Esophagus squamous epithelium (tissue), 5 donors: ENCODE measurements at places on chromosomes 5 and 9. TPM values are rescaled to one million over a fixed set of nuclear protein-coding genes. Genes with fewer than 3 reads are reported as not detected.

The MCC gene
- 41.6 TPM for total RNA-seq

The SLC6A18 gene
- not detected for total RNA-seq

The SHISAL2B gene
- not detected for total RNA-seq

The FOXD4L4 gene
- total RNA-seq = 1.1 TPM

The FYB1 gene
- 14.1 TPM for total RNA-seq

The CCDC112 gene
- 7.2 TPM for total RNA-seq

The PCDHGC5 gene
- total RNA-seq = 1.3 TPM

The AQP7 gene
- 0.15 TPM for total RNA-seq

The GAS1 gene
- 21.9 TPM for total RNA-seq

The ELAVL2 gene
- 0.29 TPM for total RNA-seq

The TEX48 gene
- total RNA-seq = not detected

The SLC25A46 gene
- total RNA-seq = 56.0 TPM

The CAMSAP1 gene
- 31.2 TPM for total RNA-seq

DNA sequence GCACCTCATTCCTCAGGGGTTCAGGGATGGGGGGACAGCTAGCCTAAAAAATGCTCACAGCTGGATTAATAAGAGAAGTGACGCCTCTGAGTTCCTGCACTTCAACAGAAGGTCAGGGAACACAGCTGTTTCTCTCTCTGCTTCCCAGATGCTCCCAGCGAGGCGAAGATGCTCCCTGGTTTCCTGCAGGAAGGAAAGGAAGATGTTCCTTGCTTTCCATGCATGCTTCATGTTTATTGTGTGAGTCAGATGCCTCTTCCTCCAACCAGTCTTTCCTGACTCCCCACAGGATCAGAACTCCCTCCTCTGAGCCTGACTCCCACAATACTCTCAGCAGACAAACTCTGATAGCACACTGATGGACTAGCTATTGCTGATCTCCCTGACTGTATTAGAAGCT lies 71.9 kb downstream of the MFAP3 start:
- DNase-seq = no peak

DNA sequence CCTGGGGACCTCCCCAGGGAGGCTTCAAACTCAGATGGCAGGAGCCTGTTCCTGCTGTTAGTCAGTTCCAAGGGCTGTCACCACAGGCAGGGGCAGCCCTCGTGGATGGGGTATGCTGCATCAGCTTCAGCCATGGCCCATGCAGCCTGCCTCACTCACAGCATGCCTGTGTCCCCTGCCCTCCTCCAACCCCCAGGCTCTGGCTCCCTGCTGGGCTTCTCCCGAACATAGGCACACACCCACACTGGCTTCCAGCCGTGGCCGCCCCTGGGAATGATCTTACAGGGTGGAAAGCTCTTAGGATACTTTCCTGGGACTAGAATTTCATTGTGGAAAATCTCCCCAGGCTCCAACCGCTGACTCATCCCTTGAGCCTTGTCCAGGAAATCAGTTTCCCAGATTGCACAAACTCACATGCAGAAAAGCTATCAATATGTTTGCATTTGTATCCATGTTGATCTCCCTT lies 163.8 kb downstream of the SEC61B start:
- DNase-seq = no peak

DNA sequence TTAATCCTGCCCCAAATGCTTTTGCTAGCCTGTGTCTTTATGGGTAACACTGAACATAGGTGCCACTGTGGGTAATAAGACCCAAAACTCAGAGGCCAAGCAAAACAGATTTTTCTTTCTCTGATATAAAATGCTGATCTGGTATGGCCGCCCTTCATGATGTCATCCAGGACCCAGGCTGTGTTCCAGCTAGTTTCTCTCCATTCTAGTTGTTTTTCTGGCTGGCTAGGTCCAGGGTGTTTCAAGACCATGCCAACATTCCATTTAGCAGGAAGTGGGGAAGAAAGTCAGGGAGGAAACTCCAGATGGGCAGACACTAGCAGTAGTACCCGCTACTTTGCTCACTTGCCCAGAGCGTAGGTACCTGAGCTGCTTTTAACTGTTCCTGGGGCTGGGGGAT lies 183.9 kb upstream of the OTULINL start:
- no peak for DNase-seq

DNA sequence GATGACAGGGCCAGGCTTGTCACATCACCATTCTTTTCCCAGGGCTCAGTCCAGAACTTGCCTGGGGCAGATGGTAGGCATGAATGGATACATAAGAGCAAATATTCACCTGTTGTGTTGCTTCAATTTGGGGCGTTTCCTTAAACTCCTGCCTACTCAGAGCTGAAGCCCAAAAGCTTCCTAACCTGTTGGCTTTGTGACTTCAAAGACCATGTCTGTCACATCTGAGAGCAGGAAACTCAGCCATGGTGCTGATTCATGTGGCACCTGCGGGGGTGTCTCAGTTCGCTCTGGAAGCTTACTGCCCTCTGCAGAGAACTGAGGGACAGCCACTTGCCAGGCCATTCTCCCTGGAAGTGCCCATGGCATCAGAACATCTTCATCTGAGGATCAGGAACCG lies 246.6 kb downstream of the HSPA4 start:
- no peak for DNase-seq

- DNase-seq = no peak
These were observed 140.9 kb downstream of the ZNF608 start for GRCh38 chr5:124605541-124605940.

GRCh38 chr5:149416987-149417710 lies 38.1 kb upstream of the IL17B start:
- DNase-seq = no peak

DNA sequence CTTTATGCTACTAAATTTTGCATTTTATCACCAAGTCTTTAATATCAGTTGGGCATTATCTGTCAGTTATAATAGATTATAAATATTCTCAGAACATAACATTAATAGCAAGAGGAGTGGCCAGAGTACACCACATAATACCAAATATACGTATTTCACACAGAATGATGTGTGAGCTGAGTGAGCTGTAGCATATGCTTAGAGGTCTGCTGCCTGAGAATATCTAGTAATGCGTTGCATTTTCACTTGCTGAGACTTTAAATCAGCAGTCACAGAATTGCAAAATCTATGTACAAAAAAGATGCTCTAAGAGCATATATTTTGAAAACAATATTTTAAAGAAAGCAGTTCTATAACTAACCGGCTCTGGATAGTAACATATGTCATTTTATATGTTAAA lies 921.1 kb upstream of the EDIL3 start:
- no peak for DNase-seq

- DNase-seq = no peak
These were observed 152.8 kb upstream of the TAS2R1 start for GRCh38 chr5:9782826-9783560.

GRCh38 chr5:131104169-131104808 lies 60.8 kb downstream of the HINT1 start:
- DNase-seq = no peak

DNA sequence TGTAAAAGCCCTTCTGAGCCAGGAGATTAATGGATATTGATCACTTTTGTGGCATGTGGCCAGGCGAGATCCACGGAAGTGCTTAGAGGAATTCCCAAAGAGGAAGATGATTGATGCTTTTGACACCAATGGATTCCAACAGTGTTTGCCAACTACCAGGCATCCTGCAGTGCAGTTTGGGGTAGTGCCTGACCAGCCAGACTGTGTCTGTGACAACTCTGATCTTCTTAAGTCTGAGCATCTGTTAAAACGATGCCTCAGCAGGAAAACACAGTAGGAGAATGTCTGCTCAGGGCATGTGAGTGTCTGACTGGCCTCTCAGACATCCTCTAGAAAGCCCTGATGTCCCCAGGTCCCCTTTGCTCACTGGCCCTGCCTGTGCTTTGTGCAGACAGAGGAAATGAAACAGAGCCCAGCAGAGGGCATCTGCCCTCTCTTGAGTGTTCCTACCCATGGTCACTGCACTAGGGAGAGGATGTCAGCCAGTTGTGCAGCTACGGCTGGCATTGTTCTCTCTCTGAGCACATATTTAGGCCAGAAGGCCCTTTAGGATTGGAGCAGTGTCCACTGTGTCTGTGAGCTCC lies 57.0 kb downstream of the TRPC7 start:
- DNase-seq = no peak

DNA sequence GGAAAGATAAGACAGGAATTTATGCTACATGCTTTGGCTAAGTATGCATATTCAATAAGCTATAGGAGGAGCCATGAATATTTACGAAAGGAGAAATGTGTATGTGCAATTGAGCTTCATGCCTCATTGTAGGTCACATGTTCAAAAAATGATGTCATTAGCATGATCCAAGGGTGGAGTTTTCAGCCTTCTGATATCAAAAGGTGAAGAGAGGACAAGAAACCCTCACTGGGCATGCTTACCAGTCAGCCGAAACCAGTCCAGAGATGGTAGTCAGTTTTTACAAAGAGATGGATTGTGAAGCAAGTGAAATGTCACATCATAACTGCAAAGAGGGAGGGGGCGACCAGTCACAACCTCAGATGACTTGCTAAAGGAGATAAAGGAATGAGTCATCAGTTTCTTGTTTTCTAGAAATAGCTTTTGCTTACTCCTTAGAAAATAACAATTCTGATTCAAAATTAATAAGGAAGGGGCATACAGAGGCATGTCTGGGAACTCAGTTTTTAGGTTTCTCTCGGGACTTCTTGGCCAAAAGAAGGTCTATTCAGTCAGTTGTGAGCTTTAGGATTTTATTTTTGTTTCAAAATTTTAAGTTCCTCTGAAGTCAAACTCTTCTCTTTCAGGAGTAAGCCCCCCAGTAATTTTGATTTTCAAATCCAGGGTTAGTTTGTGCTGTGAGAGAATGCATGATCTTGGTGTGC lies 1067.8 kb upstream of the EDIL3 start:
- DNase-seq = no peak

GRCh38 chr5:6542421-6543345 lies 90.2 kb downstream of the NSUN2 start:
- DNase-seq = no peak

DNA sequence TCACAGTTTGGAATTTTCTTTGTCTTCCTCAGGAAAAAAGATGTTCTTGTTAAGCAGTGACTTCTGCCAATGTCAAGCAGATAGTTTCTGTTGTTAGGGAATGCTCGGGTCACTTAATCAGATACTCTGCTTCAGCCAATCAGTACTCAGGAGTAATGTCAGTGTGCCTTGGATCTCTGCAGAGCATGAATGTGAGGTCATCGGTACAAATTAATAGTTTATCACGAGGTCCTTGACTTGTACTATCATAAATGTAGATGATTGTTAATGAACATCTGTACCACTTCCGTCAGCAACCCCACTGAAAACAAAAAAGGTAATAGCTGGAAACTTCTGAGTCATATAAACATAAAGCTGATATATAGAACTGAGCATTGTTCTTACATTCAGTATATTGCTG lies 73.6 kb downstream of the FBXL7 start:
- no peak for DNase-seq

DNA sequence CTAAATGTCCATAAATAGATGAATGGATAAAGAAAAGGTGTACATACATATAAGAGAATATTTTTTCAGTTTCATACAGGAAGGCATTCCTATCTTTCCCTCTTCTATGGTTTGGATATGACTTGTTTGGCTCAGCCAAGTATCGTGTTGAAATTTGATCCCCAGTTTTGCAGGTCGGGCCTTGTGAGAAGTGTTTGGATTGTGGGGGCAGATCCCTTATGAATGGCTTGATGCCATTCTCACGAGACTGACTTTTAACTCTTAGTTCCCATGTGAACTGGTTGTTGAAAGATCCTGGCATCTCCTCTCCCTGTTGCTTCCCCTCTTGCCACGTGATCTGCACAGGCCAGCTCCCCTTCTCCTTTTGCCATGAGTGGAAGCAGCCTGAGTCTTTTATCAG lies 421.1 kb upstream of the FTMT start:
- no peak for DNase-seq

GRCh38 chr9:133771486-133772482 lies 33.6 kb upstream of the SARDH start:
- no peak for DNase-seq

- no peak for DNase-seq
These were observed 187.9 kb downstream of the EBF1 start for GRCh38 chr5:158911693-158912363.

DNA sequence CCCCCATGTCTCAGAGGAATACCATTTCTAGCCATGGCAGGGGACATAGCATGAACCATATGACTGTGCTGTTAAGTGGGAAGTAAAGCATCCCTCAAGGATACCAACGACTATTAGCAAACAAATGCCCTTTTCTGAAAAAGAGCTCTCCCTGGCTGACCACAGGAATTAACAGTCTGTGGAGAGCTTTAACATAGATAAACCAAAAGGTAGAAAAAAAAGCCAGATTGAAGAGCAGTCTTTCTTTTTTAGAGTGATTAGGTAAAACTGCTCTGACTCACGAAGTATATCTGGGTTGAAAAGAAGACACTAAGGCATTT lies 532.7 kb upstream of the DMAC1 start:
- no peak for DNase-seq

DNA sequence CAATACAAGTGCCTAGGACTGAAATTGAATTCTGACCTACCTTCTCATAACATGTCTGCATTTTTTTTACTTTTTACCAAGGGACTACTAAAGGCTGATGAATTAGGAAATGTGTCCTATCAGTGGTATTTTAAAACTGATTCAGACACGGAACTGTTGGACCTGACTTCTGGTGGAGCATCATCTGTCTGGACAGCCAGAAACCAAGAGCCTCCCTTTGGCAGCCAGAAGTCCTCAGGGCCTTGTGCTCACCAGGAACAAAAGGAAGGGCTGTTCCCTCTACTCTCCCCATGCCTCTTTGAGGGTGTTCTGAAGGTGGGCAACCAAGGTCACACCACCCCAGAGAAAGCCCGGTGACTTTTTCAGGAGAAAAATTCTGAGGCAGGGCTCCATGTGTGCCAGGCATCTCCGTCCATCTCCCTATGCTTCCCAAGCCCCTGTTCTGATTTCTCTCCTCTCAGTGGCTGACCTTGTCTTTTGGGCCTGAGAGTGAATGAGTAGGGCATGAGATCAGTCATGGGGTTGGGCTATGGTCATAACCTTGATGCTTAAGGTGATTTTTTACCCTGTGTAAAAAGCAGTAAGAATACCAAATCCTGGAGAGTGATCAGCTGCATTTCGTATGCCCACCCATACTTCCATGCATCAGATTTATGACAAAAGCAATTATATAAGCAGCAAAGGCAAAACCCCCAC lies 143.7 kb downstream of the SCAMP1 start:
- no peak for DNase-seq

DNA sequence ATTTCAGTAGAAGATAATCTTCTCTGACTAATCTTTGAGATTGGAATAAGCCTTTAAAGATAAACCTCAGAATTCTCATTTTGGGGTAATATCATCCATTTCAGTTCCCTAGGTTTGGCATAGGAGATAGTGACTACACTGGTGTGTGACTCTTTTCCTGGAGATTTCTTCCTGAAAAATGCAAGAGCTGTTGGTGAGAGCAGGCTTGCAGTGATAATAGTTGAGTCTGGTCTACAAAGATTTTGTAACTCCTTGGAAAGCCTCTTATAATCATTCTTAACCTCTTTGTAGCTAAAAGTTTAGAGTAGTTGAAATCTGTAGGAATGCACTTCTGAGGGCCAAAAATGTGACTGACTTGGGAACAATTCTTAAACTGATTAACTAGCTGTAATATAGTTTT lies 23.4 kb downstream of the RANBP17 start:
- DNase-seq = no peak

- DNase-seq = no peak
These were observed 55.5 kb upstream of the RASGRF2 start for GRCh38 chr5:80904533-80905187.
